ENCODE measurements at places on chromosomes 6 and 20.

DNA sequence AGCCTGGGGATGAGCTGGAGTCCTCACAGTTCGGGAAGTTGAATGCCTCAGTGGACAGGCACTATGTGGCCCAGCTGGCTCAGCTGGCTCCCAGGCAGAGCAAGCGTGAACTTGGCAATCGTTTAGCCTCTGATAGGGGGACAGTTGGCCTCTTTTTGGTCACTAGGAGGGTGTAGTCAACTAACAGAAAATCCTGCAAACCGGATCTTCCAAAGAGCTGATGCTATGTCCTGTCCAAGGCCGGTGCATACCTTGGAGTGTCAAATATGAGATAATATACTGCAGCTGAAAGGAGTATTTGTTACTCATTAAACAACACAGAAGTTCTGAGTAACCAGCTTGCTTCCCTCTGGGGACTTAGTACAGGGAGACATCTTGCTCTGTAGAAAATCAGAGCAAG, 126.2 kb upstream of the EXOC2 start:
- DNase-seq: no peak

- DNase-seq: no peak
These were observed 4.4 kb downstream of the LY86 start for GRCh38 chr6:6592826-6593475.

- DNase-seq: no peak
These were observed 21.9 kb upstream of the KIAA0408 start for GRCh38 chr6:127481111-127481510.

DNA sequence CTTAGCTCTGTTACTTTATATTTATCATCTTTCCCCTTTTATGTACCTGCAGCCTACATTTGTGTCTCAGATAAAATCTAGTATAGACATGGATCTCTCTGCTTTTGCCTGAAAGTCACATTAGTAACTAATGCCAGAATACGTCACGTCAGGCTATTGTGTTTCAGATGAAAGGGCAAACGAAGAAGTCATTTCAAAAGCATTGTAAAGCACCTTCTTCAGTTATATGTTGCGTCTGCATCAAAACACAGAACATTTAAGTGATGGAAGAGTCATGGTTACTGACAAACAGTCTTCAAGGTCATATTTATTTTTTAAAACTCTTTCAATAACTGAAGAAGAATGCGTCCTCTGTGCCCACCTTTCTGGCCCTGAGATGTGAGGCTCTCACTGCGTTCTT, 119.1 kb downstream of the SMOC2 start:
- DNase-seq: no peak

GRCh38 chr6:170450916-170451761, 102.0 kb downstream of the PSMB1 start:
- no peak for DNase-seq

GRCh38 chr6:68196645-68197044, 438.4 kb upstream of the ADGRB3 start:
- no peak for DNase-seq

DNA sequence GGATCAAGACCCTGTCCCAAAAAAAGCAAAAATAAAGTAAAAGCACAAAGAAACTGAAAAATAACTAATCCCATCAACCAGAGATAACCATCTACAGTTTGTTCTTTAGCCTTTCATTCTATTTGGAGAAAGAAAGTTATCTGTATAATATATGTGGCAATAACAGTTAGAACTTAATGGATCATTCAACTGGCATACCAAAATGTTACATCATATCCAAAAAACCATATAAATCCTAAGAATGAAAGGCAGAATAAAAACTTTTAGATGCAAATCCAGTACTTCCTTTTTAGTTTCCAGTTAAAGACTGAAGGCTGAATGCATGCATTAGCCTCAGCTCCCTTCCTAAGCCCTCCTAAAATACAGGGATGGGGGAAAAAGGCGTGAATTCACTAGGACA, 25.2 kb downstream of the ILRUN start:
- no peak for DNase-seq

DNA sequence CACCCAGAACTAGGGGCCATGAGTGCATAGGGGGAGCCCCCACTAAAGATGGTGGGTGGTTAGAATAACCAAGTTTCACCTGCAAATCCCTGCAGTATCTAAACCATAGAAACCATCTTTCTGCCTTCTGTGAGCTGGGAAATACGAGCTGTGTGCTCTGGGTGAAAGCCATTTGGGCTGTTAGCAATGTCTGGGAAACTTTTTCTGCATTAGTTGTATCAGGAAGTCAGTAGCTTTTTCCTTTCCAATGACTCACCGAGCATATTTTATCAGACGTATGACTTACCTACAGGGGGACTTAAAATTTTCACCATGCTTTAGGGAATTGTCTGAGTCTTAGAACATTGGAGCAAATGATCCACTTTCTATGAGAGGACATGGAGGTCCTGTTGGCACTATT, 584.0 kb downstream of the QKI start:
- no peak for DNase-seq

DNA sequence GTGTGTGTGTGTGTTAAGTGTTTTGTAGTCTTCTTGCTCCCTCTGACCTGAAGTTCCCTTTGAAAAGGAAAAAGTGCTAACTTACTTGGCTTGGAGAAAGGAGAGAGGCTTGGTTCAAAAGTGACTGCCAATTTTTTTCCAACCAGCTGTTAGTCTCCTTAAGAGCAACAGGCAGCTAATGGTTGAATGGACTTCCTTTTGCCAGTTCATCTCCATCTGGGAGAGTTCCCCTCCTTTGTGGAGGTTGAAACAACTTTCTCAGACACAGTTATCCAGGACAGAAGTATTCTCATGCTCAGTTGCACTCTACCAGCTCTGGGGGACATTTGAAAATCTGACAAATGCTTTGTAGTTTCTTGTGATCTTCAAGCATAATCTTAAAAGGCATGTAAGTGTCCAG, 4.5 kb downstream of the RIPOR2 start:
- DNase-seq: no peak

DNA sequence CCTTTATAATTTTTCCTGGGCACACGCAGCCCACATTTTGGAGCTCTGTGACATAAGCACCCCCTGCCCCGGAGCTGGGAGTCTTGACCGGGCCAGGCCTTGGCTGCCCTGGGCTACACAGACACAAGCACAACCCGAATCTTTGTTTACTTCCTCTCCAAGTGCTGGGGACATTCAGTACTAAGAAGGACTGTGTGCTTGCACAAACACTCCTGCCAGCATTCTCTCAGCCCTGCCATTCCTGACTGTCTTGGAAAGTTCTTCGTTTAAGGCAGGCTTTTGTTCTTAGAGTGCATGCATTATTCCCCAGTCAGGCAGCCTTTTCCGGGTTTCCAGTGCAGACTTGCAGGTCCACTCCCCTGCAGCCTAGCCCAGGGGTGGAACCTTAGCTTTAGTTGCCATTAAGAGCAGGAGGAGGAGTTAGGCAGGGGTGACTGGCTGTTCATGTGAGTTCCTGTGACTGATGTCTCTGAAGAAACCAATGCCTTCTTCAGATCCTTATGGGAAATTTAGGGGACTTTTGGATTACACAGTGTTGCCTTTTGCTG, 28.6 kb downstream of the FOXO3 start:
- DNase-seq: no peak

DNA sequence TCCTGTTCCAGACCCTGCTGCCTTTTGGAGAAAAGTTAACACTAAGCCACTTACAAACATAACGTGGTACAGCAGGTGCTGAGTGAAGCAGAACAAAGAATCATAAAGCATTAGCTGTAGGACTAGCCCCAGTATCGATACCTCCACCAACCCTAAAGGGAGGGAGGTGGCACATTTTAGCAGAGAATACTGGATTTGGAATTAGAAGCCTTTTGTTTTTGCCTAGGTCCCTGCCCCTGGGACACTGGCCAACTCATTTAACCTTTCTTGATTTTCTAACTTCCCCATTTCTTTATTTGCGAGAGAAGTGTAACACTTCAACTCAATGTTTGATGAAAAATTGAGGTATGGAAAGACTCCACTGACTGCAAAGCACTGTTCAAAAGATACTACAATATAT, 93.5 kb downstream of the B3GAT2 start:
- no peak for DNase-seq

All from stimulated activated CD8-positive, alpha-beta memory T cell treated with anti-CD3 and anti-CD28 coated beads, Interleukin-15, amount 100 ng/mL, for 48 hours (primary cell).